ENCODE measurements at places on chromosomes 1 and 21.

GRCh38 chr1:188729039-188729438, 1748.6 kb downstream of the BRINP3 start:
- DNase-seq = no peak

GRCh38 chr1:37068260-37068659, 33.9 kb upstream of the GRIK3 start:
- DNase-seq = no peak

- DNase-seq = no peak
Observed at GRCh38 chr1:231665101-231665500, 38.5 kb downstream of the DISC1 start.

DNA sequence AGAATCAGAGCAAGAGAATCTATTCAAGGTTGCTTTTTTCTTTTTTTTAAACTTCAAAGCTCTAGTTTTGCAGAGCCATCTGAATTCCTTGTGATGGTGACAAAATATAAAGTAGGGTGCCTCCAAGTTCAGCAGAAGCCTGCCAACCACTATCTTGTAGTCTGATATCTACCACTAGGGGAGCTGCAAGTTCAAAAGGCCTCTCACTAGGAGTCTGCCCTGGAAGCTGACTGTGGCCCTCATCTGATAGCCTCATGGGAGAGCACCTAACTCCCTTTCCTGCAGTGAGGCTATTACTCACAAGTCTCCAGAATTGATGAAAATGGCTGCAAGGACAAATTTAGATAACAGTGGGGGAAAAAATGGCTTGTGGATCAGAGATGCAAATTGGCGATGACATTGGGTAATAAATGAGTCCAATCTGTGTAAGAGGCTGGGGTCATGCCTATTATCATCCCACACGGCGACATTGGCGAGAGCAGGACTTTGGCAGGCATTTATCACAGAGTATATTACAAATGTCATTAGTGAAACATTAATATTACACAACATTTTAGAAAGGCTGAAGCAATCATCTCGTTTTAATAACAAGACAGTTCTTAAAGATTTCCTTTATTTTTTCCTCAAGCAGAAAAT, 10.7 kb upstream of the ZP4 start:
- DNase-seq = no peak

- no peak for DNase-seq
Observed at GRCh38 chr1:2277741-2278488, 49.8 kb downstream of the SKI start.
